Head of caudate nucleus (tissue), 42 donors: ENCODE measurements at places on chromosomes 5 and 9.

DNA sequence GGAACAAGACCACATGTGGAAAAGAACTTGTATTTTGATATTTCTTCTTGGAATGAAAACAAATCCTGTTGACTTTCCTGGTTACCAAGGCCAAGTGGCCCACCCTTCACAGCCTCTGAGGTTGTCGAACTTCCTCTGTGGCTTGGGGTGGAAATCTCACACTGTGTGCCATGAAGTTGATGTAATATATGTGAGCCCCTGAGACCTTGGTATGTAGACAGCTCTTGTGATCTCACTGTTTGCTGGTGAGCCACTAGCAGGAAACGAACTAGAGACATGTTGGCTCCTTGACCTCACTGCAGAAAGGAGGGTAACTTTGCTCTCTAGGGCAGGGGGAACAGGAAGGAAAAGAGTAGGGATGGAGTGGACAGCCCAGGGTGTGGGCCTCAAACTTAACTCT is 159.4 kb downstream of the ARHGAP26 start:
- DNase-seq, result no peak

GRCh38 chr9:93656426-93657239 is 80.2 kb downstream of the PHF2 start:
- DNase-seq, result no peak

- no peak for DNase-seq
These were observed 123.9 kb upstream of the C6 start for GRCh38 chr5:41337216-41337615.

GRCh38 chr9:91040371-91041215 is 239.0 kb downstream of the SYK start:
- DNase-seq, result no peak

DNA sequence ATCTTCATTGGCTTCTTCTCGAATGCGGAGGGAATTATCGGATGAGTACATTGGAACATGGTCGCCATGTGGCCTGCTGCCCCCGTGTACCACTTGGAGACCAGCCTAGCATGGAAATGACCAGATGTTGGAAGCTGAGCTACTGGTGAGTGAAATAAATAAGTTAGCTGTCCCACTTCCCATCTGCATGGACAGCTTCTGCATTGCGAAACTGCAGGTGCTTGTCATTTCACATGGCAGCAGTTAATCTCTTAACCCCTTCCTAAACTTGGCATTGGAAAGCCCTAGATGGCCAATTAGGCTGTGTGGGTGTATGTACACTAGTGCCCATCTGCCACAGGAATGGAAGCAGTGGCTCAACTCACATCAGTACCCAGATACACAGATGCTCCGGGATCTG is 246.6 kb upstream of the IL12B start:
- no peak for DNase-seq

DNA sequence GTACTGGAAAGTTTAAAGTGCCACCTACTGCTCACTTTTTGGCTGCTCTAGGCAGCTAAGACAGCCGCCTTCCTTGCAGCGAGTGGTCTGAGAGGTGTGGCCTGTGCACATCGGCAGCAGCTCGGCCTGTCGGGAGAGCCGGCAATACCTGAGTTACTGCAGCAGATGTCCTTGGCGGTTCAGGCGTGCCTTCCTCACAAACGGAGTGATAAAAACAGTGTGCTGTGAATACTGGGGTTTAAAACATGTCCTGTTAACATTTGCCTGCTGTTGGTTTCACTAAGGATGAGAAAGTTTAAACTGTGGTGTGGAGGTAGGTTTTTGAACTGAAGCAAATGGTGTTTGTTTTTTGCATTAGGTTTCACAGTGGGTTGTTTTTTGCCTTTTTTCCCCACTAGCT is 12.9 kb downstream of the TRAF2 start:
- no peak for DNase-seq

GRCh38 chr5:134818776-134819175 is 27.0 kb upstream of the C5orf24 start:
- DNase-seq, result no peak

- DNase-seq, result no peak
These were observed 46.4 kb upstream of the PRRC2B start for GRCh38 chr9:131347376-131348020.

DNA sequence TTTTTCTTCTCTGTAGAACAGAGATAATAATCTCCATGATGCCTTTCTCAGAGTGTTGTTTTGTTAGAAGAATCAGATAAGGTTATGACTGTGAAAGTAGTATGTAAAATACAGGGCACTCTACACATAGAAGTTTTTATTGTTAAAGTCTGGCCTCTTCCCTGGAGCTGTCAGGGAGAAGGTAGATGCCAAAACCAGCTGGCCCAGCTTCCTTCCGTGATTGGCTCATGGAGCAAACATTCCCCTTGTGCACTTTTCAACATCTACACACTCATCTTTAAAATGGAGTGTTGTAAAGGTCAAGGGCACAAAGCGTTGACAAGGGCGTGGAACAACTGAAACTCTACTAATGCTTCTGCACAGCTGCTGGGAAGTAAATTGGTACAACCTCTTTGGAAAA is 7.4 kb upstream of the RNF183 start:
- DNase-seq, result no peak

DNA sequence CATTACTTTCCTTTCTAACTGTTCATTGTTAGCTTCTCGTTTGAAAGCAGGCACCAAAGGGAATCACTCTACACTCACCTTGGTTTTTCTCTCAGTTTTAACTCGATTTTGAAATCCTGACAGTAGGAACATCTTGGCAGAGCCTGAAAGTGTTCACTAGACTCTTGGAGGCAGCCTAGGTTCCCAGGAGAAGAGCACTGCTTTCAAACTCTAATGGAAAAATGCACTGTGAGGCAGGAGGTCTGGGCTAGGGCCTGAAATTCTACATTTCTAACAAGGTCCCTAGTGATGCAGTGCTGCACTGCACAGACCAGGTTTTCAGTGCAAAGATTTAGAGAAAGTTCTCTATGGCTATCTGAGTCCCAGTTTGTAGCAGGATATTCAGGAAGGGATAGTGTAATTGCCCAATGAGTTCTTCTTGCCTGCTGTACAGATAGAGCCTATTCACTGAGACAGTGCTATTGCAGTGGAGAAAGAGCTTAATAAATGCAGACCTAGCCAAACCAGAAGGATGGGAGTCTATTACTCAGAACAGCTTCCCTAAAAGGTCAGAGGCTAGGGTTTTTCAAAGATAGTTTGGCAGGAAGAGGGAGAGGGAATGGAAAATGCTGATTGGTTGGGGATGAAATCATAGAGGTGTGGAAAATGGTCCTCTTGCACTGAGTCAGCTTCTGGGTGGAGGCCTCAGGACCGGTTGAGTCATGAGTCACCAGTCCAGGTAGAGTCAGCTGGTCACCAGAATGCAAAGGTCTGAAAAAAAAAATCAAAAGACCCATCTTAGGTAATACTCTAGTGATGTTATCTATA is 153.9 kb downstream of the GPBP1 start:
- no peak for DNase-seq

GRCh38 chr9:134054891-134055811 is 12.7 kb downstream of the BRD3 start:
- no peak for DNase-seq

DNA sequence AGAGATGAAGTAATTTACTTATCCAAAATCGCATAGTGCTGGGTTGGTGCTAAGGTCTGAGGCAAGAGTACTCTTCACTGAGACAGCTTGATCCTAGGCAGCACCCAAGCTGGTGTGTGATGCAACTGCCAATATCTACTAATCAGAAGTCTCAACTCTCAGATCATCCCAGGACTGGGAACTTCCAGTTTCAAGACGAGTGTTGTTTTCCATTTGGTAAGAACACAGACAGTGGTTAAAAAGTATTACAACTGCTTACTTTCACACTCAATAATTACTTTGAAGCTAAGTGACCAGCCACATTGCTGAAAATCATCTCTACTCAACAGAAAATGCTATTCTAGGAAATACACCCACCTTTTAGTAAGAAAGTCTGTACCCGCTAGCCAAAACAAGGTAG is 45.3 kb downstream of the FBXW11 start:
- no peak for DNase-seq

- DNase-seq, result no peak
These were observed 118.8 kb downstream of the TRIM36 start for GRCh38 chr5:115050866-115051265.

GRCh38 chr5:180289433-180289832 is 2.5 kb downstream of the MAPK9 start:
- DNase-seq, result no peak

DNA sequence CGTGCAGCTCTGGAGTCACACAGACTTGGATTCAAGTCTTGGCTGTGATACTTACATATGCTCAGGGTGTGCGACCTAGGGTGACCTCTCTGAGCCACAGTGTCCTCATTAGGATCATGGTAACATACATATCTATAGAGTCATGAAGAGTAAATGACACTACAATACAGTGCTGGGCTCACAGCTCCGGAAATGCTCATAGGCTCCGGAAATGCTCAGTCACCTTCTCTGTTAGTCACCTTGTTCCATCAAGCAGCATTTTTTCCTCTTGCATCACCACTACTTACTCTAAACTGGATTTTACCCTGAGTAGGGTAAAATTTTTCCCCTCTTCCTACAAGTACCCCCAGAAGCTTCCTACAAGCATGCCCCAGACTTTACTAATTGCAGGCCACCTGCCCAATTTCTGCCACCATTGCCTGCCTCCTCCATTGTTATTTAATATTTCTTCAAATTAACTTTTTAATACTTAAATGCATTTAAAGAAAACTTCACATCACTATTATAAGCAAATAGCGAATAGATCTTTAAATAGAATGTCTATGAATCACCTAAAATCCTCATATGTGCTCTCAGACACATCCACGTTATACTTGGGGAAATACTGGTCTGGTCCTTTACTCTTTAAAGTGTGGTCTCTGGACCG is 147.6 kb upstream of the SPRY4 start:
- no peak for DNase-seq

DNA sequence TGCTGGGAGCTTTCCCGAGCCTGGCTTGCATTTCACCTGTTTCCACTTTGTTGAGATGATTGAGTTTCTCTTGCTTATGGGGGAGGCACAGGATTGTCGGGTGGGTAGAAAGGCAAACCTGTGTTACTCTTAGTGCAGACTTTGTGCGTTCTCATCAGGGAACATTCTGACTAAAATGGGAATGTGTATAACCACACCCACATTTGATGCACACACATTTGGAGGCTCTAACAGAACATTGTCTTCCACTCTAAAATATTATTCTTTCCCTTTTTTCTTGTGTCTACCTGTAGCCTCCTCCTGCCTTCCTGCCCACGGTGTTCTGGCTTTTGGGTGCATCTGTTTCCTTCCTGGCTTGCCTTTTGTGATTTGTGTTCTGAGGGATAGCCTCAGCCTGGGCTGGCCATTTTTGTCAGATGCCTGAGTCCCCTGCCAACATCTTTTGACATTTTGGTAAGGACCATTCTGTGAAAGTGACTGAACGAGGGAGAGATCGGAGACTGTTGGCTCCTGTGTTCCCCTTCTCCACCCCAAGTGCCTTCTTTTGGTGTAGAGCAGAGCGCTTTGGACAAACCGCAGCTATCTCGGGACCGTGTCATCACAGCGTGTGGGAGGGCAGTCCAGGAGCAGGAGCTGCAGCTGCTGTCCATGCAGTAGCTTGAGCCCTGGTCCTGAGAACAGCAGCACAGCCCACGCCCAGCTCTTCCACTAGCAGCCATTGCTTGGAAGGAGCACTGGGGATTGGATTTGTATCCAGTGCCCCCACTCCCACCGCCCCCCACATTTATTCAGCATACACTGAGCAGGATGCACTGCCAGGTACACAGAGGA is 101.4 kb downstream of the ARHGAP26 start:
- DNase-seq, result peak; percentile 42

DNA sequence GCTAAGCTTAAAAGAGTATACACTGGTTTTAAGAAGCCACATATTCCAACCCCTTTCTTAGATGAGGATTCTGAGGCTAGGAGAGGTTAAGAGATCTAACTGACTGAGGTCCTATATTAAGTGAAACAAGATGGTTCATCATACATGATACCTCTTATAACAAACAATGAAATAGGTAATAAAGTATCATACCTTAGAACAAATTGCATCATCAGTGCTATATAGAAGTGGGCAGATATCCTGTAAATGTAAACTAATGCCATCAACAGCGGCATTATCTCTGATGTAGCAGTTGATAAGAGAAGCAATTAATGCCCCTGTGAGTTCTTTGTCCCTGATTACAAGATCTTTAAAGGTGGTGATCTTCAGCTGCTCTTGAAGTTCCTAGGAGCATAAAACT is 60.5 kb downstream of the NUP155 start:
- DNase-seq, result no peak

DNA sequence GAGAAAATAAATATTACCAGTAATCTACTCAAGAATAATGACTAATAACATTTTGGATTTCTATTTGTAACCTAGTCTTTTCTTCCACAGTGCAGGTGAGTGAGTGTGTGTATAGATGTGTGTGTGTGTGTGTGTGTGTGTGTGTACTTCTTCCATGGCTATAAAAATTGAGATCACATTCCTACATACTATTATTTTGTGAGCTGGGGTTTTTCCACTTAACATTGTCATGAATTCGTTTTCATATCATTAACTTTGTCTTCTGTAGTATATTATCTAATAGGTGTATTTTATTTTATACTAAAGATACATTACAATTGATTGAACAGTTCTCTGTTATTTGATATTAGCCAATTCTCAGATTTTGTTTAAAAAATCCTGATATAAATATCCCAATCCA is 152.4 kb upstream of the TRPC7 start:
- DNase-seq, result no peak

DNA sequence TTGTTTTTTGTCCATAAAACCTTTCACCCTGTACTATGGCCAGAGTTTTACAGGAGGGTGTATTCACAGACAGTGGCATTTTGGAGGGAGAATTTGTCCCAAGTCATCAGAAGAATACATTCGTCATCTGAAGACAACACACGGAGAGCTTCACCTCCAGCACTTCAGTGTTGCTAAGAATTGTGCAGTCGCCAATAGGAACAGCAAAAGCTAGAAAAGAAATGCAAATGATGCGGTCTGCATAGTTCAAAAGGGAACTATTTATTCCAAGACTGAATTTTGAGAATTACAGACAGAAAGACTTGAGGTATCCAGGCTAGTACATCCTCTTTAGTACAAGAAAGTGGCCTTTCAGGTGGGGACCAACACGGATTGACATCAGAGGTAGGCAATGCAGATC is 399.2 kb upstream of the KIF2A start:
- no peak for DNase-seq

DNA sequence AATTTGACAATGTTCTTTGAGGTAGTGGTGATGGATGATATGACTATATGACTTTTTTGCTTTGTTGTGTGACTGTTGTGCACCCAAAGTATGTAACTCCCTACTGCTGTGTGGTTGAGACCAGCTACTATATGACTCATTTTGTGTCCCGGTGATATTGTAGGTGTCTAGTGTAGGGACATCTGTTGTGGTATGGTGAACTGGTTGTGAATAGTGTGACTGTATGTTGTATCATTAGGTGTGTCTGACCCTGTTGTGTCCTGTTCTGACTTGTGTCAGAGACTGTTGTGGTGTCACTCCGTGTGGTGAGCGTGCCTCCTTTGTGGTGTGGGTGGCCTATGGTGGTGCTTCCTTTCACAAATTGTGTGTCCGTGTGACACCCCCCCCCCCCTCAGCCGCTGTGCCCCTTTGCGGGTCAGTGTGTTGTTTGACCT is 11.2 kb upstream of the CXXC5 start:
- no peak for DNase-seq

GRCh38 chr5:139912804-139913203 is 117.2 kb downstream of the PSD2 start:
- DNase-seq, result peak; percentile 11

GRCh38 chr5:6182271-6182815 is 196.0 kb downstream of the MED10 start:
- DNase-seq, result no peak

GRCh38 chr5:87101321-87101720 is 166.4 kb upstream of the RASA1 start:
- DNase-seq, result no peak
